Thyroid gland (tissue), 4 donors: ENCODE measurements at places on chromosomes 13 and 19. TPM values are rescaled to one million over a fixed set of nuclear protein-coding genes. Genes with fewer than 3 reads are reported as not detected.
A peak's percentile ranks its signal among the peaks of the same experiment; 100 is the strongest.

ADGRE1 gene
- not detected for total RNA-seq

DNA sequence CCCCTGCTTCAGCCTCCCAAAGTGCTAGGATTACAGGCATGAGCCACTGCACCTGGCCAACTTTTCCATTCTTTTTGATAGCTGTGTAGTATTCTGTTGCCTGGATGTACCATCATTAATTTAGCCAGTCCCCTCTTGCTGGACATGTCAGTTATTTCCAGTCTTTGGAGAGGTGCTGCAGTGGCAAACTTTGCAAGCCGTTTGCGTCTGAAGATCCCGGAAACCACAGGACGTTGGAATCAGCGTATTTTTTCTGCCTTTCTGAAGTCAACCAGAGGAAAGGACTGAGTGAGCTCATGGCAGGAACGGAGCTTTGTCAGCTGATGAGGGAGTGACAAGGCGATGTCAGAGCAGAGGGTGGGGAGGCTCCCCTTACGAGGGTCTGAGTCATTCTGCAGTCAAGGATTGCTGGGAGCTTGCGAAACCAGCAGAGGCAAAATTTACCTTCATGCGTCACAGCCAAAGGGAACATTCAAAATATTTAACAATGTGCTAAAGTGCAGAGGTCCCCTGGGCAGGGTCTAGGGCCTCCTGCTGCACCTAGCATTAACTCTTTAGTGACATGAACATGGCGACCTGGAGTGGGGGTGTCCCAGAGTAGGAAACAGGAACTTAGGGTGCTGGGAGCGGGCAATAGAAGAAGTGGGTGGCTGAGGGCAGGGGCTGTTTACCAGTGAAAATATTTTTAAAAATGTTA lies 5.6 kb downstream of the C5AR1 start:
- H3K27ac ChIP-seq = no peak overlapping the region
- H3K4me1 ChIP-seq = no peaks in the 10 kb centered on the region
- H3K4me3 ChIP-seq = no peak overlapping the region
- peak; percentile 13 for DNase-seq
- H3K27me3 ChIP-seq = no peaks in the 10 kb centered on the region

MADCAM1 gene
- total RNA-seq = not detected

DNA sequence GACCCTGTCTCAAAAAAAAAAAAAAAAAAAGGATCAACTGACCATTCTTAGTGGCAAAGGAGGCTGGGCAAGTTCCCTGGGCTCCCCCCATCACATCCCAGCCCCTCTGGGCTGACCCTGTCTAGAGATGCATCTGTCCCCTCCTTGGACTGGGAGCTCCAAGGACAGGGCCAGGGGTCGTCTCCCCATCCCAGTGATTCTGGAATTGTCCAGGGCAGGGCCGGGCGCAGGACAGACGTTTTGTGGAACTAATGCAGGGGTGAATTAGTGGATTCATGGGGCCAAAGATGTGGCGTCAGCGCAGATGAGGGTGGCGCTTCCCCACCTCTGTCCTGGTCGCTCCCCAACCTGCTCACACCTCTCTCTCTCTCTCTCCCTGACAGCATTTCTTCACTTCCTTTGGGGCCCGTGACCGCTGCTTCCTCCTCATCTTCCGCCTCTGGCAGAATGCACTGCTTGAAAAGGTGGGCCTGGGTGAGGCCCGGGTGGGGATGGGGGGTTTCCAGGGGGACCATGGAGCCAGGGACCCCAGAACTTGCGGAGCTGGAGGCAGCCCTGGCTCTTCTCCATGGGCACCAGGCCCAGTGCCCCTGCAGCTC lies 11.1 kb downstream of the GRAMD1A start:
- DNase-seq = no peak
- peaks cover 30% of the 10 kb centered on the region for H3K4me1 ChIP-seq
- H3K27ac ChIP-seq = no peak overlapping the region
- H3K4me3 ChIP-seq = no peak overlapping the region

CAMSAP3 gene
- total RNA-seq = 25.4 TPM

- H3K4me3 ChIP-seq = no peak overlapping the region
- H3K27me3 ChIP-seq = no peaks in the 10 kb centered on the region
- no peaks in the 10 kb centered on the region for H3K4me1 ChIP-seq
- no peak overlapping the region for H3K27ac ChIP-seq
- no peaks in the 10 kb centered on the region for H3K36me3 ChIP-seq
Observed at GRCh38 chr19:29685326-29685725, 20.1 kb downstream of the PLEKHF1 start.

GRCh38 chr19:10885201-10886169 lies 14.1 kb downstream of the CARM1 start:
- no peak overlapping the region for H3K4me3 ChIP-seq
- H3K36me3 ChIP-seq = no peaks in the 10 kb centered on the region
- H3K4me1 ChIP-seq = peaks cover 8% of the 10 kb centered on the region

DNA sequence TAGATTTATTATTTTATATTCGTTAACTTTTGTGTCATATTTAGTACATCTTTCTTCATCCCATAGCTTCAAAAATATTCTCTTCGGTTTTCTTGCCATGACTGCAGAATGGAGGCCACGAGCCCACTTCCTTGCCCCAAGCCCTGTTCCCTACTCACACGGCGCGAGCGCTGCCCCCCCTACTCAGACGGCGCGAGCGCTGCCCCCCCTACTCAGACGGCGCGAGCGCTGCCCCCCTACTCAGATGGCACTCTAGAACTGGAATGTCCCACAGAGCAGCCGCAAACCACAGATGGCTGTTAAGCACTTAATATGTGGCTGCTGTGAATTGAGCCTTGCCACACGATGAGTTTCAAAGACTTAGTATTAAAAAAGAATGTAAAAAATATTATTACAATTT lies 102.2 kb upstream of the PEG3 start:
- peaks cover 10% of the 10 kb centered on the region for H3K27me3 ChIP-seq
- no peak overlapping the region for H3K27ac ChIP-seq
- H3K36me3 ChIP-seq = no peaks in the 10 kb centered on the region
- H3K4me1 ChIP-seq = no peaks in the 10 kb centered on the region

DNA sequence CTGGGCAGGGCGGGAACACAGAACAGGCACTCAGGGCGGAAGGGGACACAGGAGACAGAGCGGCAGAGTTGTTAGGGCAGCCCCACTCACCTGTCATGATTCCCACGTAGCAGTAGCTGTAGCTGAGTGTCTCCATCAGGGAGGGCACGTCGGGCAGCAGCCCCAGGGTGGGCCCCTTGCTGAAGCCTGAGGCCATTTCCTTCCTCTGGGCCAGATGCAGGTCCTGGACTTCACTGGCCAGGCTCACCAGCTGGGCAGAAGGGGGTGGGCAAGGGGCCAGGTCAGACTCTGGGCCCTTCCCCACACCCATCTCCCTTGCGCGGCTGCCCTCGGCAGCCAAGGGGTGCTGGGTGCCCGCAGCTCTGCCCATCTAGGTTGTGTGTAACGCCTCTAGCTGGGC lies 5.9 kb downstream of the MBOAT7 start:
- no peak overlapping the region for H3K4me3 ChIP-seq
- no peaks in the 10 kb centered on the region for H3K36me3 ChIP-seq
- no peak overlapping the region for H3K27ac ChIP-seq
- DNase-seq = no peak
- H3K4me1 ChIP-seq = peaks cover 6% of the 10 kb centered on the region

DNA sequence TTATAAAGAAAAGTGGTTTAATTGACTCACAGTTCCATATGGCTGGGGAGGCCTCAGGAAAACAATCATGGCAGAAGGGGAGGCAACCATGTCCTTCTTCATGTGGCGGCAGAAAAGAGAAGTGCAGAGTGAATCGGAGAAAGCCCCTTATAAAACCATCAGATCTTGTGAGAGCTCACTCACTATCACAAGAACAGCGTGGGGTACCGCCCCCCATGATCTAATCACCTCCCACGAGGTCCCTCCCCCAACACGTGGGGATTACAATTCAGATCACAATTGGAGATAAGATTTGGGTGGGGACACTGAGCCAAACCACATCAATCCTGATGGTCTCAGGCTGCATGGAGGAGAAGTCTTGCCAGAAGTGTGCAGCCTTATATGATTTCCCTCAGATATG lies 26.0 kb downstream of the TM9SF2 start:
- no peak for DNase-seq
- no peak overlapping the region for H3K4me3 ChIP-seq
- H3K4me1 ChIP-seq = no peaks in the 10 kb centered on the region
- H3K27me3 ChIP-seq = no peaks in the 10 kb centered on the region

- no peak overlapping the region for H3K27ac ChIP-seq
- H3K4me3 ChIP-seq = no peak overlapping the region
- no peak for DNase-seq
- H3K36me3 ChIP-seq = no peaks in the 10 kb centered on the region
Observed at GRCh38 chr13:67833564-67833963, 603.4 kb upstream of the PCDH9 start.

NLRP7 gene
- total RNA-seq = not detected

- no peak for DNase-seq
- H3K27ac ChIP-seq = no peak overlapping the region
- no peaks in the 10 kb centered on the region for H3K27me3 ChIP-seq
Observed at GRCh38 chr19:1302533-1303239, 17.0 kb downstream of the EFNA2 start.

ENOX1 gene
- 0.39 TPM for total RNA-seq

GRCh38 chr13:19810996-19811881 lies 28.5 kb upstream of the PSPC1 start:
- H3K27me3 ChIP-seq = no peaks in the 10 kb centered on the region
- no peak overlapping the region for H3K27ac ChIP-seq
- no peak for DNase-seq
- no peaks in the 10 kb centered on the region for H3K4me1 ChIP-seq
- H3K36me3 ChIP-seq = no peaks in the 10 kb centered on the region

DNA sequence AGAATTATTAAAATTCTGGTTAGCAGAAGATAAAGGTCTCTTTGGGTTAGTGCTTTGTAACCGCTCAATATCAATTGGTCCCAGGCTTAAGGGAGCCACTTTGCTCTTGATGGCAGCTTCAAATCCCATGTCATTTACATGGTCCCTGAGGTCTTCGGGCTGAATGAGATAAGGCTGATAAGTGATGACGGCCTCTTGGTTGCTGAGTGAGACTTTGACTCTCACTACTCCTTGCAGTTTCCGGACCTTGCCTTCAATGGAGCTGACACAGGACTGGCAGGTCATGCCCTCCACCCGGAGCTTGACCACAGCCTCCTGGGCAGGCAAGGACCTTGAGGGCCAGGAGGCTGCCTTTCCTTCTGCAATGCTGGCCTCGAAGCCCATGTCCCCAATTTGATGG lies 36.8 kb downstream of the ATP7B start:
- no peaks in the 10 kb centered on the region for H3K36me3 ChIP-seq
- no peak overlapping the region for H3K4me3 ChIP-seq
- no peak overlapping the region for H3K27ac ChIP-seq
- H3K4me1 ChIP-seq = no peaks in the 10 kb centered on the region

DNA sequence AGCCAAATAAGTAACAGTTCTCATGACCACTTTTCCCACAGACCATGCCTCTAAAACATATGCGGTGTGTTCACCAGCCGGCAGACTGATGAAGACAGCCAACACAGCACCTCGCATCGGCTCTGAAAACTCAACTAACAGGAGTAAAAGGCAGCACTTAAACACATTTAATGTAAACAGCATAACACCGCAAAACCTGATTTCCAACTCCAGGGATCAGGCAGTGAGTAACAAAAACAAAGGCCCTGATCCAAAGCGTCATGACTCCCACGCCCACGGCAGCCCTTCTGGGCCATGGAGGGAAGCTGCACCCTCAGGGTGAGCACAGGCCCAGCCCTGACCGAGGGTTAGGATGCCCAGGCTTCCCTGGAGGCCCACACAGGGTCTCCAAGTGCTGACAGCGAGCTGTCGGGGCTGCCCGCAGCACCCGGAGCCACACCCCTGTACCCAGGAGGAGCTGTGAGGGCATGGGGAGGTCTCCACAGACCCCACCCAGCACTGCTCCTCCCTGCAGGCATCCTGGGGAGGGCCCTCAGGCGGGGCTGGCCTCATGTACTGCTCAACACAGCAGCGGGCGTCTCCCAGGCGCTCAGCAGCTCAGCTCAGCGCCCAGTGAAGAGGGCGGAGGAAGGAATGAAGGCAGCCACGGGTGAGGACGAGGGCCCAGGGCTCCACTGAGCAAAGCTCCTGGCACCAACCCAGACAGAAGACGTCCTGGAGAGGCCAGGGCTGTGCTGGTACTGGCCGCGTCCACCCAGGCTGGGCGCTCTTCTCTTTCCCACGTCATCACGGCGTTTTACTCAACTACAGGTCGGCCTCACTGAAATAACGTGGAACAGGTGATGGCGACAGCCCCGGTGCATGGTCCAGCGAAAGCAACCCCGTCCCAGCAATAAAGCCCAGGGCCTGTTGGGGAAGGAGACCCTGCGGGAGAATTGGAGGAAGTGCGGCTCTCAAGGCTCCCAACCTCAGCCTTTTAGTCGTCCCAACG lies 53.7 kb downstream of the RASA3 start:
- H3K36me3 ChIP-seq = no peaks in the 10 kb centered on the region
- no peak overlapping the region for H3K27ac ChIP-seq
- no peaks in the 10 kb centered on the region for H3K27me3 ChIP-seq
- peaks cover 9% of the 10 kb centered on the region for H3K4me1 ChIP-seq

GRCh38 chr19:42122691-42123607 lies 9.3 kb downstream of the POU2F2 start:
- H3K27me3 ChIP-seq = no peaks in the 10 kb centered on the region
- H3K4me1 ChIP-seq = no peaks in the 10 kb centered on the region
- no peaks in the 10 kb centered on the region for H3K36me3 ChIP-seq
- no peak for DNase-seq
- H3K27ac ChIP-seq = no peak overlapping the region

SBK2 gene
- total RNA-seq = not detected

LHB gene
- total RNA-seq = not detected

DNA sequence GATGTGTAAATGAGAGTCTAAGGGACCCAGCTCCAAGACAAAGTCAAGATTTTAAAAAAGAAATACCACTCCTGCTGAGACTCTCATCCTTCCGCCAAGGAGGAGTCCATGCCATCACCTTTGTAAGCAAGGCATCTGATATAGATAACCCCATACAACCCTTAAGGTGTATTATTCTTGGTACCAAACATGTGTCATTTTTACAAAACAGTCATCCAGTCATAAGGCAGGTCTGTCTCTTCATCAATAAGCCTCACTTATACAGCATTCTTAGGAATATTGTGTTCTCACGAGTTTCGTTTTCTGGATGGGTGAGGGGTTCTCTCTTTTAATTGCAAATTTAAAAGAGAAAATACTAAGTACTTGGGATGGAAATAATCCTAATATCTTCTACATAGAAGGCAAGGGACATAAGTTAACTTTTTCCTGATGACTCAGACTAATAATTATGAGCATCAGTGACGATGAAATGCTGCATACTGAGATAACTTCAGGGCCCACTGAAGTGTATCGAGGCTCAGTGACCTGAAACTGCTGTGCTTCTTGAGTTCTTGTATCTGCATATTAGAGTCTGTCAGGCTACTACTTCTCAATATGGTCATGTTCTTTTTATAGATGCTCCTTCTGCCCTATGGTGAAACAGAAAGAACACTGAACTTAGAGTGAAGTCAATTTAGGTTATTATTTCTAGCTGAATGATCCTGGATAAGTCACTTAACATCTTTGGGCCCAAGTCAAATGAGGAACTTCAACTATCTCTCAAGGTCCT lies 166.6 kb downstream of the KLF12 start:
- peaks cover 8% of the 10 kb centered on the region for H3K4me1 ChIP-seq
- peak; percentile 18 for DNase-seq
- H3K4me3 ChIP-seq = no peak overlapping the region
- H3K27ac ChIP-seq = no peak overlapping the region
- no peaks in the 10 kb centered on the region for H3K27me3 ChIP-seq
- H3K36me3 ChIP-seq = no peaks in the 10 kb centered on the region
